ENCODE measurements at places on chromosomes 2 and 18.

GRCh38 chr2:144461308-144461766 lies 58.6 kb downstream of the ZEB2 start:
- no peak for DNase-seq
- H3K27me3 ChIP-seq: no peaks in the 10 kb centered on the region
- peaks cover 18% of the 10 kb centered on the region for H3K4me1 ChIP-seq
- H3K36me3 ChIP-seq: no peaks in the 10 kb centered on the region

GRCh38 chr2:12313445-12314126 lies 403.1 kb upstream of the TRIB2 start:
- DNase-seq: no peak
- no peaks in the 10 kb centered on the region for H3K27me3 ChIP-seq
- H3K36me3 ChIP-seq: no peaks in the 10 kb centered on the region
- peaks cover 13% of the 10 kb centered on the region for H3K4me1 ChIP-seq
- no peak overlapping the region for H3K27ac ChIP-seq

- no peaks in the 10 kb centered on the region for H3K27me3 ChIP-seq
- H3K4me3 ChIP-seq: no peak overlapping the region
- no peaks in the 10 kb centered on the region for H3K4me1 ChIP-seq
- H3K27ac ChIP-seq: no peak overlapping the region
- no peak for DNase-seq
- H3K36me3 ChIP-seq: no peaks in the 10 kb centered on the region
Observed at GRCh38 chr2:198966269-198966668, 491.5 kb downstream of the SATB2 start.

DNA sequence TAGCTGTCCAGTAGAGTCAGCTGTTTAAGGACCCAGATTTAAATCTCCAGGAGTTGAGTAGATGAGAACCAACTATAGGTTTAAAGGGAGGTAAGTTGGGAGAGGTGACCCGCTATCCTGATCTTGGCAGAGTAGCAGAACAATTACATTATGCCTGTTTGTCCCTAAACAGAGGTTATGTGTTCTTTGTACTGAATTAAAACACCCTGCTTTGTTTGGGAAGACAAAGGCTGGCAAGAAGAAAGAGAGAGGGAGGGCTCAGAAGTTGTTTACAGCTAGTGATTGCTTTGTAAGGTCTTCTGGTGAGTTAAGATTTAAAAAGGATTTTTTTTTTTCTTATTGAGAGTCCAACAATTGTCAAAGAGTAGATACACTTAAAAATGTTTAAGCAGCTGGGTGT lies 37.3 kb downstream of the USP14 start:
- H3K27ac ChIP-seq: no peak overlapping the region
- H3K36me3 ChIP-seq: peaks cover 36% of the 10 kb centered on the region

- no peaks in the 10 kb centered on the region for H3K27me3 ChIP-seq
- no peaks in the 10 kb centered on the region for H3K36me3 ChIP-seq
- H3K27ac ChIP-seq: no peak overlapping the region
Observed at GRCh38 chr2:213863541-213863940, 547.3 kb upstream of the VWC2L start.

GRCh38 chr18:66461344-66461743 lies 142.5 kb downstream of the CDH19 start:
- H3K27ac ChIP-seq: no peak overlapping the region
- H3K4me3 ChIP-seq: no peak overlapping the region
- no peaks in the 10 kb centered on the region for H3K4me1 ChIP-seq

DNA sequence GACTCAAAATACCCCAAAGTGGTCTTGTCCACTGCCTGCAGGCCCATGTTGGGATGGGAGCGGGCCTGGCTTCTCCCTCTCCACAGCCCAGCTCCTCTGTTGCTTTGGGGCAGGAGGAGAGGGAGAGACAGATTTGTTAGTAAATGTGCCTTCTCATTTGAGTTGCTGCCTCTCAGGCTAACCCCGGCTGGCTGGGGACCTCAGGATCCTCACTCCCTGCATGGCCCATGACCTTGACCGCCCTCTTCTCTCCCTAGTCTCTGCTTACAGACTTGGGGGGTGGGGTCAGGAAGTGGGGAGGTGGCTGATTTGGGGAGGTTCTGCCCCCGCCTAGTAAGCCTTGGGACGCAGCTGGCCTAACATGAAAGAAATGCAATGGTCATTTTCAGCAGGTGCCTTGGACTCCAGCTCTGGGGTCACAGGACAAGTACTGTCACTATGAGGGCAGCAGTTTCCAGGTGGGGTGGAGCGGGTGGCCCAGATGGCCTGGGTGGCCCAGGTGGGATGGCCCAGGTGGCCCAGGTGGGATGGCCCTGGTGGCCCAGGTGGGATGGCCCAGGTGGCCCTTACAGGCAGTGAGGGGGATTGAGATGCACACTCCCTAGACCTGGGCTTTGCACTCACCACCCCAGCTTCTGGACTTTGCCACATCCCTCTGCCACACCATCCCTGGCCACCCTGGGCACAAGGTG lies 24.1 kb downstream of the HJURP start:
- no peak overlapping the region for H3K27ac ChIP-seq
- peaks cover 3% of the 10 kb centered on the region for H3K27me3 ChIP-seq
- H3K4me1 ChIP-seq: peaks cover 14% of the 10 kb centered on the region
- H3K36me3 ChIP-seq: no peaks in the 10 kb centered on the region
- peak; percentile 65 for DNase-seq

- no peak overlapping the region for H3K27ac ChIP-seq
- no peaks in the 10 kb centered on the region for H3K4me1 ChIP-seq
- no peak for DNase-seq
- H3K36me3 ChIP-seq: no peaks in the 10 kb centered on the region
- no peak overlapping the region for H3K4me3 ChIP-seq
Observed at GRCh38 chr18:42192251-42193248, 237.5 kb downstream of the PIK3C3 start.

GRCh38 chr2:111015283-111015995 lies 105.3 kb upstream of the BCL2L11 start:
- H3K36me3 ChIP-seq: no peaks in the 10 kb centered on the region
- no peaks in the 10 kb centered on the region for H3K4me1 ChIP-seq
- no peak for DNase-seq
- H3K27ac ChIP-seq: no peak overlapping the region

DNA sequence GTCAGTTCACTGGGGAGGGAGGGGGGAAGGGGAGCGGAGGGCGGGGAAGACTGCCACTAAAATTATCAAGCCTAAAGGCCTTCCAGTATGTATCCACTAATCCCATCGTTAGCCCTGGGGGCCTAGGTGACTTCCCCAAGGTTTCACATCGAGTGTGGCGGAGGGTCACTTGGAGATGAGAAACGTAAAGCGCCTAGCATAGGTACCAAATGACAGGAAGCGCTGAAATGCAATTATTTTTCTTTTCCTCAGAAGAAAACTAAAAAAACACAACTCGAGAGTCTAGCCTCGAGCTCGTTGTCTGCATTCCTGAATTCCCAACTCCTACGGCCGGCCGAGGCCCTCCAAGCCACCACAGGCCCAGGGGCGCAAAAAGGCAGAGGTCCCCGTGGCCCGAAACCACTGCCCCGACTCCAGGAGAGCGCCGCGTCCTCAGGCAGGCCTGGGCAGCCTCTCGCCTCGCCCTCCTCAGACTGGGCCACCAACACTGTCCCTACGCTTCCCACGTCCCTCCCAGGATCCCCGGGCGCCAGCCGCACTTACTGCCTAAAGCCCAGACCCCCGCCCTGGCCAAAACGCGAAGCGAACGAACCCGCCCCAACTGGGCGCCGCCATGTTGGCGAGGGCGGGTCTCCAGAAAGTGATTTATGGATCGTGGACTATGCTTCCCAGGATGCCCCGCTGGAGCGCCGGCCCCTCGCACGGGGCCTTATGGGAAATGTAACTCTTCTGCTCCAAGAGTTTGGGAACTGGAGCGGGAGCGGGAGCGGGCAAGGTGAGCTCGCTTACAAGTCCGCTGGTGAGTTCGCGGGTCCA lies at the start of gene USP40:
USP40 (minus strand) TSS at position 642 of the 816 bp plus-strand sequence. CDS start 1,228 bp downstream, outside the sequence.
- H3K36me3 ChIP-seq: no peaks in the 10 kb centered on the region
- peaks cover 16% of the 10 kb centered on the region for H3K4me1 ChIP-seq
- peak within 1 kb of the TSS; percentile 74 for H3K4me3 ChIP-seq
- peak within 1 kb of the TSS; percentile 96 for H3K27ac ChIP-seq
- H3K27me3 ChIP-seq: no peaks in the 10 kb centered on the region

DNA sequence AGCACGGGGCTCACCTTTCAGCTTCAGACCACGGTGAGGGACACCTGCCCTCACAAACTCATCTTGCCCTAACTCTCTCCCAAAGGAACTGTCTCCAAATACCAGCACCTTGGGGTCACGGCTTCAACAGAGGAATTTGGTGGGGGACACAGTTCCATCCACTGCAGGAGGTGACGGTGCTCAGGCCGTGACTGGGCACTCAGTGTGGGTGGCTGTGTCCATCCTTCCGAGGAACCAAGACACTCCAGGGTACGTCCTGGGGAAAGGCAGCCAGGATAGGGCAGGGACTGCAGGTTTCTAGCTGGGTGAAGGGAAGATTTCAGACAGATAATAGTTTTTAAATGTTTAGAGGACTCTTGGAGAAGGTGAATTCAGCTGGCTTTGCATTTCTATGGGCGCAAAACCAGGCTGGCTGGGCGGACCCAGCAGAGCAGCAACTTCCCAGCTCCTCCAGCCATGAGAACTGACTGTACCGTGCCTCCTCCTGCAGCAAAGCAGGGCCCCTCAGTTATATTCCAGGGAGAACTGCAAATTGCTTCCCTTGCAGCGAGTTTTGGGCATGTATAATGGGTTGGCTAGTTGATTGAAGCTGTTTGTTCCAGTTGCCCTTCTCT lies 23.9 kb upstream of the ALLC start:
- H3K36me3 ChIP-seq: no peaks in the 10 kb centered on the region
- peaks cover 21% of the 10 kb centered on the region for H3K4me1 ChIP-seq
- H3K4me3 ChIP-seq: no peak overlapping the region
- no peak overlapping the region for H3K27ac ChIP-seq
- DNase-seq: peak; percentile 56

DNA sequence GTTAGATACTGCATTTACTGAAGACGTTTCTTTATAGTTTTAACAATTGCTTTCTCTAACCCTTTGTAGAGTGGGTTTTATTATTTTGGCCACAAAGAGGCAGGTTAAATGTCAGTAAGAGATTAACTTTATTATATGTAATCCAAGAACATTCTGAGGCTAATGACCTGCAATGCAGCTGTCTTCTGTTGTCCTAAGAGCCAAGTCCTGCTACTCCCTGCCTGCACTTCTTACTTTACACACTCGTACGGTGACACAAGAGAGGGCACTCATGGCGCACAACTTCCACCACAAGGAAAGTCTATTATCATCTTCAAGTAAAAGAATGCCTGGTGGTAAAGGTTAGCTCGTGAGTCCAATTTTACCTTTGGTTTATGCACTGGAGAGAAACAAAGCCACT lies 471.0 kb upstream of the HNMT start:
- H3K4me1 ChIP-seq: no peaks in the 10 kb centered on the region
- no peaks in the 10 kb centered on the region for H3K27me3 ChIP-seq
- no peak overlapping the region for H3K27ac ChIP-seq
- no peak overlapping the region for H3K4me3 ChIP-seq

DNA sequence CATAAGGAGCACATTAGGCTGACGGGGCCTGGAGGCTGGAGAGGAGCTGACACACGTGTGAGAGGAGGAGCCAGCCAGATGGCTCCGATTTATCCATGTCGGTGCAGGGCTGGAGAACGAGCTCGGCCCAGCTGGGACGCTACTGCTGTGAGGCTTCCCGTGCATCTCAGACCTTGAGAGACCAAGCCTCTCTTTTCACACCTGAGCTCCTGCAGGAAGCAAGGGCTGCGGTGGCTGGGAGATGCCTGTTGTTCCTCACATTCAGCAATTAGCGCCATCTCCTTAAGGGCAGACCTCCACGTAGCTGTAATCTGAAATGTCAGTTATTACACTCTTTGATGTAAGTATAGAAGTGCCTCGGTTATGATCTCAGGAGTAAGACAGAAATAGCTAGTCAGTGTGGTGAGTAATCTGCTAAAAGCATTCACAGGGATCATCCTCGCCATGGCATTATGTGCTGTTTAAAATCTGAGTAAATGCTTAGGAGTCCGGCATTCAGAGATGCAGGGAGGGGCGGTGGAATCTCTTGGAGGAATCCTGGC lies 107.9 kb downstream of the PRKCE start:
- H3K27me3 ChIP-seq: no peaks in the 10 kb centered on the region
- H3K4me1 ChIP-seq: peaks cover 18% of the 10 kb centered on the region
- H3K36me3 ChIP-seq: no peaks in the 10 kb centered on the region
- H3K27ac ChIP-seq: no peak overlapping the region
- no peak for DNase-seq

GRCh38 chr2:96875498-96876268 lies 5.8 kb upstream of the SEMA4C start:
- H3K4me1 ChIP-seq: peaks cover 48% of the 10 kb centered on the region
- no peaks in the 10 kb centered on the region for H3K27me3 ChIP-seq
- no peaks in the 10 kb centered on the region for H3K36me3 ChIP-seq
- H3K4me3 ChIP-seq: no peak overlapping the region
- no peak for DNase-seq
- peak overlapping the region; percentile 34 for H3K27ac ChIP-seq

DNA sequence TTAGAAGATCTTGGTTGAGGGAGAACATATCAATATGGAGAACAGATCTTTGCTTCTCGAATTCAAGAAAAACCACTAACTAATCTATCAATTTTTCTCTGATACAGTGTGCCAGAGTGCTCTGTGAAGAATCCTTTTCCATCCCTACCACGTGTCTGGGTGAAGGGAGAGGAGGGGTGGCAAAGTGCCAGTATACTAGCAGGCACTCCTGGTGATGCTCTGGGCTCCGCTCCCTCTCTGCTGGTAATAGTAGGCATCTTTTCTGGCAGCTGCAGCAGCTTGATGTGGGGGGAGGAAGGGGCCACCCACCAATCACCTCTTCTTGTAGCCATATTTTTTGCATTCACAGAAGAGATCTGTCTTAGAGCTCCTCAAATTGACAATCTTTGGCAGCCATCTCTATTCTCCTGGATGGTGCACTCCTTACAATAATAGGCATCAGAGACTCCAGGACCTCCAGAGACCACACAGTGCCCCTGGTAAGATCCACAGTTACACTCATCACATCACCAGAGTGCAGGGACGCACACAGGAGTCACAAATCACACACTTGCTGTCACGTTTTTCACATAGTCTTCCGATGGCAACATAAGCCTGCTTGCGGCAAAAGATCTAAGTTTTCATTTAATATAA lies 15.7 kb downstream of the STK39 start:
- no peaks in the 10 kb centered on the region for H3K36me3 ChIP-seq
- no peaks in the 10 kb centered on the region for H3K27me3 ChIP-seq
- DNase-seq: no peak

DNA sequence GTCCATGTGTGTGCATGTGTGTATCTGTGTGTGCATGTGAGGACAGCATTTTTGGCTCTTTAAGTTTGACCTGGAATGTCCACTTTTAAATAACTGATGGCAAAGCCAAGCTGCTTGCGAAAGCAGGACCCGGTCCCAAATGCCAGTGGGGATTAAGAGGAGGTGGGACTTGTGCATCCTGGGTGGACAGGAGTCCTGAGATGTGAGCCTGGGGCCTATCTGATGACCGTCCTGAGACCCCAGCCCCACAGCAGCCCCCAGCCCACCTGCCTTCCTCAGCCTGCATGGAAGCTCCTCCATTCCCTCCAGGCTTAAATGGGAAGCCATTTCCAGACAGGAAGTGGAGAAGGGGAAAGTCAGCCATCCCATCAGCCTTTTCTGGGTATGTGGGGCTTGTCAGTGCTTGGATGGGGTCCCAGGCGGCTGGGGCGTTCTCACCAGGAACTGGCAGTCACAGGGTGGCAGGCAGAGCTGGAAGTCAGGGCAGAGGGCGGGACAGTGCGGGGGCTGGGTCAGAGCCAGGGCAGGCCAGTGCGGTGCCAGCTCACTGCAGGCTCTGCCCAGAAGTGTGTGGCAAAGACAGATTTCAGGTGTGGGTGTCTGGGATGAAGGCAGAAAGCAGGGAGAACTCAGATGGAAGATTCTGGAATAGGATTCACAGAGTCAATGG lies 117.8 kb downstream of the ACKR3 start:
- H3K27ac ChIP-seq: no peak overlapping the region
- H3K27me3 ChIP-seq: peaks cover 5% of the 10 kb centered on the region
- DNase-seq: peak; percentile 38
- no peak overlapping the region for H3K4me3 ChIP-seq
